ENCODE measurements at places on chromosomes 7 and 10.
A peak's percentile ranks its signal among the peaks of the same experiment; 100 is the strongest.

DNA sequence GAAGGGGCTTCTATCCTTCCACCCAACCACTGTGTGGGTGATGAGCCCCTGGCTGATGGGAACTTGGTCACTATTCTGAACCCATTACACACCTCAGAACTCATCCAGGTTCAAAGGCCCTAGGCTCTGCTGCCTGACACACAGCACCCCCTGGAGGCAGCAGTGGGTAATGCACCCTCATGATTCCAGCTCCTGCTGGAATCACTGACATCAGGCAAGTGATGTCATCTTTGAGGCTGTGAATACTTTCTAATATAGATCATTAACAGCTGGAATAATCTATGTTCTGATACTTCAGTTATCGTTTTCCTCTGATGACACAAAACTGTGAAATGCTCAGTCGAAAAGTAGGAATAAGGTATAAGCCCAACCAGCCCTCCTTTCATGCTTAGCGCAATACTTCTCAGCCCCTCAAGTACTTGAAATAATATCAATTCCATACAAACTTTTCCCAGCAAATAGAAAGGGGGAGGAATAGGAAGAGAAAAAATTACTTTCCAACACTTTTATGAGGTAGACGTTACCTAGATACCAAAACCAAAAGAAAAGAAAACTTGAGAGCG lies 7.5 kb upstream of the RBP3 start:
- peak; percentile 88 for DNase-seq

DNA sequence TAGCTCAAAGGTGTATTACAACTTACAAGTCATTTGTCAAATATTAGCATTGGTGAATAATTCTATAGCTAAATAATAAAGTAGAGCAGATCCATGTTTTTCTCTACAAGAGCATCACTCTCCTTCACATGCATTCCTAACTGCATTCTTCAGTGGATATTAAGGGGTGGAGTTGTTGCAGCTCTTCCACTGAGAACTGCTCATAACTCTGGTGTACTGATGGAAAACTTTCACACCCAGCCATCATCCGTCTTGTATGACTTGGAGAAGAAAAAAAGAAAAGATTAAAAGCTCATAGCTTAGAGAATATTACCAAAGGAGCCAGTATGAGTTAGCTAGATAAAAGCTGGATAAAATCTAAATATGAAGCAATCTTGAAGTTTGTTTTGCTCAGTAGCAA lies 10.2 kb upstream of the FAM13C start:
- no peak for DNase-seq

DNA sequence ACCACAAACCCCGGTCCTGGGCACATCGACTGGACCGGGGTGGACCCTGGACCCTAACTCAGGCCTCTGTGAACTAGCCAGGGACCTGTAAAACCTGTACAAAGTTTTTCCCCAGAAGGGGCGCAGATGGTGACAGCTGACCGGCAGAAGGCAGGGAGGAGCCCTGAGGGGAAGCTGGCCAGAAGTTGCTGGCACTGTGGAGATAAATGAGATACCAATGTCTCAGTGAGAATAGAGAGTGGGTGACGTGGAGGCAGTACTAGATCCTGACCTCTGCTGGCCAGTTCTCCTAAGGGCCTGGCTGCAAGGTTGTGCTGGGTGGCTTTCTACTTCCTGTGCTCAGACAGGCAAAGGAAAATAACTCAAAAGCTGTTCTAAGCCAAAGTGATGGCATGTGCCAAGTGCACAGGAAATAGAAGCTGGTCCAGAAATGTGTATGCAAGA lies 10.6 kb upstream of the TSPAN14 start:
- no peak for DNase-seq

- DNase-seq: no peak
These were observed 251.1 kb upstream of the LRRN3 start for GRCh38 chr7:110839866-110840265.

GRCh38 chr7:363626-364025 lies 73.7 kb downstream of the FOXL3 start:
- DNase-seq: peak; percentile 16

DNA sequence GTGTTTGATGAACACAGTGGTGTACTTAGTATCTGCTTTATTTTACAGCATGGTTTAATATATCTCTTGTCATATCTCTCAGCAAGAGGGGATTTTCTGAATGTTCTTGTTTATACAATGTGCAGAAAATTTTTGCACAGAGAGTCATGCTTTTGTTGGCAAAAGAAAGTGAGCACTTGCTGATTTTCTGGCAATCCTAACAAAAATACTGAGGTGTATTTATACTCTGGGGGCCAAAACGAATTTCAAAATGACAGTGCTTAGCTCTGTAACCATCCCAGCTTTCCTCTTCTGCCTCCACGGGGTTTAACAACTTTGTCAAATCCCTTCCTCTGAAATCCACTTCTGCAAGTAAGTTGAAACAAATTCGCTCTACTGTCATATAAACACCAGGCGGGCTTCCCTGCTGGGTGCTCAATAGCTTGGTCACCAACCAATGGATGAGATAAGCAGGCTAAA lies 169.2 kb downstream of the NOC3L start:
- no peak for DNase-seq

DNA sequence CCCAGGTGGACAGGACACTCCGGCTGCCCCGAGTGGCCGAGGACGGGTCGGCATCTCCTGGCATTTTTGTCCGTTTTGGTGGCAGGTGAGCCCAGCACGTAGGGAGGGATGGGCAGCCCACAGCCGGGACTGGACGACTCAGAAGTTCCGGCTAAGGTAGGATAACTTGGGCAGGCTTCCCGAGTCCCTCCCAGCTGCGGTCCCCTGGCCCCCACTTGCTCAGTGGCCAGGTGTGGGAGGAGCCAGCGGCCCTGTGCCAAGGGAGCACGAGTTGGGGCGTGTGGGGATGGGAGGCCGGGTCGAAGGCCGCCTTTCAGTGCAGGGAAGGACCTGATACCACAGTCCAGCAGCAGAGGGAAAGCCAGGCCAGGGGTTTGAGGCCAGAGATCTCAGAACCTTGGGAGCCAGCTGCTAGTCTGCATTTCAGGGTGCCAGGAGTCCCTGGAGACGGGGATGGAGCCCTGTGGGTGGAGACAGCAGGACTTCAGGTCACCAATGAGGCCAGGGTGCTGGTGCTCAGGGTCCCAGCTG lies 58.5 kb downstream of the PWWP2B start:
- no peak for DNase-seq

- DNase-seq: peak; percentile 89
These were observed 45.4 kb downstream of the CHST3 start for GRCh38 chr10:72009425-72010081.
